ENCODE measurements at places on chromosomes 12 and 14.

- DNase-seq, result no peak
Measured at GRCh38 chr14:91116913-91117588, 3.2 kb downstream of the DGLUCY start.

DNA sequence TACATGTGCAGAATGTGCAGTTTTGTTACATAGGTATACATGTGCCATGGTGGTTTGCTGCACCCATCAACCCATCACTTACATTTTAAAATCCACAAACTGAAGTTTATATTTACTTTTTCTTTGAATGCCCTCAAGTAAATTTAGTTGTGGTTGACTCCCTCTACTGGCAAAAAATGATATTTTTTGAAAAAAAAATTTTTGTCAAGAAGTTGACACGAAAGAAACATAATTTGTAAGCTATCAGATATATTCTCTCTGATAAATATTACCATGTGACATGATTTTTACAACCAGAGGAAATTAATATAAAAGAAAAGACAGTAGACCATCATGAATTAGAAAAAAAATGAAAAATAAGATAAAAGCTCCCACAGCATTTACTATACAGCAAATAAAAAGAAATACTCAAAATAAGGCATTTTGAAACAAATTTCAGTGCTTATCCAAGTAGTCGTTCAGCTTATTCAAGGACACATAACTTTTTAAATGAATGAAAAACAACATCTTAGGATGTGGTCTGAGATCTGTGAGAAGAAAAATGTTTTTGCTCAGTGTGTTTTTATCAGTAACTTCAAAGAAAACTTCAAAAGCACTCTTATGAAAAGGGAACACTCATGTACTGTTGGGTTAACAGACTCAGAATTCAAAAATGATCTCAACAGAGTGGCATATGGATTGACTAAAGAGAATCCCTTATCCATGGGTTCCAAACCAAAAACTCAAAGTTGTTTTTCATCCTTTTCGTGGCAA is 30.0 kb upstream of the GRIP1 start:
- no peak for DNase-seq

- DNase-seq, result no peak
Measured at GRCh38 chr14:89298056-89298834, 118.8 kb downstream of the FOXN3 start.

DNA sequence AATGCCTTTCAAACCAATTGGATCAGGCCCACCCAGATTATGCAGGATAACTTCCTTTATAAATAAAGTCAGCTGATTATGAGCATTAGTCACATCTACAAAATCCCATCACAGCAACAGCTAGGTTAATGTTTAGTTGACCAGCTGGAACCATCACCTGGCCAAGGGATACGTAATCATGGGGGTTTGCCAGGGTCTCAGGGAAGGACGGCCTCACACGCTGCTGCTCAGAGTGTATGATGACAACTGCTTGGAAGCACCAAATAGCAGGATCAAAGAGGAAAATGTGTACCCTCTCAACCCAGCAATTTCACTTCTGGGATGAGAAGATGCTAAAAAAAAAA is 162.6 kb downstream of the SLC15A4 start:
- no peak for DNase-seq

DNA sequence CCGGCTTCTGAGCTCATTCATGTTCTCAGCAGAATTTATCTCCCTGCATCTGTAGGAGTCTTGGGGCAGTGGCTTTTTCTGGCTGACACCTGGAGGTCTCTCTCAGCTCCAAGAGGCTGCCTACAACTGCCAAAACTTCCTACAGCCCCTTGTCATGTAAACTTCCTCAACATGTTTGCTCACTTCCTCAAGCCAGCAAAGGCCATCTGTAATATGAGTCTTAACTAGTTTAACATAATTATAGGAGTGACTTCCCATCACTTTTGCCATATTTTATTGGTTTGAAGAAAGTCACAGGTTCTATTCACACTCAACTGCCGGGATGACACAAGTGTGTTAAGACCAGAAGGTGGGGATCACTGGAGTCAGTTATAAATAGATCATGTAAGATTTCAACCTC is 194.0 kb downstream of the VRK1 start:
- DNase-seq, result no peak

- DNase-seq, result no peak
Measured at GRCh38 chr12:30635385-30635784, 60.3 kb downstream of the IPO8 start.

- peak; percentile 14 for DNase-seq
Measured at GRCh38 chr12:13362260-13362841, 165.8 kb downstream of the EMP1 start.

GRCh38 chr12:132118876-132119275 is 25.2 kb downstream of the DDX51 start:
- no peak for DNase-seq

GRCh38 chr12:128817111-128818015 is 6.4 kb downstream of the SLC15A4 start:
- no peak for DNase-seq

GRCh38 chr14:34742270-34743115 is 28.1 kb upstream of the CFL2 start:
- no peak for DNase-seq

- DNase-seq, result no peak
Measured at GRCh38 chr12:103177639-103178255, 220.3 kb downstream of the ASCL1 start.

DNA sequence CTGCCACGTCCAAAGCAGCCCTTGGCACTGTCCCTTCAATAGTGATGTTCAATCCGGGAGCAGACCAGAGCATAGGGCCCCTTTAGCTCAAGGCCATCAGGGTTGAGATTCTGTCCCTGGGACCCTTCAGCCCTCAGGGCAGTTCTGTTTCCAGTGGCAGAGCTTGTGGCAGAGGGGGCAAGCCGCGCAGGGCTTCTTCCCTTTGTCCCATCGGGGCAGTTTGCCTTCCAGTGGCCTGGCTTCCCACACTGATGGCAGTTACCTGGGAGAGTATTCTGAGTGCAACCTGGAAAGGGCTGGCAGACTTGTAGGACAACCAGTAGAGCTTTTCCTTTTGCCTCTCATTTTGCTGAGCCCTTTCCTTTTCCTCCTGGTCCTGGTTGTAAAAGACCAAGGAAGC is 43.7 kb upstream of the RNU6-8 start:
- no peak for DNase-seq

GRCh38 chr14:99235582-99236320 is 36.2 kb downstream of the BCL11B start:
- DNase-seq, result no peak

DNA sequence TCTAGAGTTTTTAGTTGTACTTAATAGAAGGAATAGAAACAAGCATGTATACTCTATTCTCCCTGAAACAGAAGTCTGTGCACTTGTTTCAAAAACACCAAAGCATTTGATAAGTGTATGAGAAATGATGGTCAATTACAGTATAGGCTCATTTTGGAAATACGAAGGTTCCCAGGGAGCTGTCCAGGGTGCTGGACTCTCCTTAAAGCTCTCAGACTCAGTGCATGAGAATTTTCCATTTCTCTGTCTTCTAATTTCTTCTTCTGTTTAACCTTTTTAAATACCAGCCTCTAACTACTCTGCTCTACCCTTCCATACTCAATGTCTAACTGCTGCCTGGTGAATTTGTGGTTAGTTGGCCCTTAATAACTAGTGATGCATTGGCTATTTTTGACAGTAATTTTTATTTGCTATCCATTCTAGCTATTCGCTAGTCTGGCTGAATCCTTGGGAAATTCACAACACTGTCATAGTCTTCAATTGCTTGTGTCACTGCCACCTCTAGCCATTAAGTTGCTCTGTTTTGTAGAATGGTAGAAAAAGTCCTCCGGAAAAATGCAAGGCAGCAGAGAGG is 229.2 kb downstream of the NRXN3 start:
- no peak for DNase-seq

- no peak for DNase-seq
Measured at GRCh38 chr12:24705741-24706358, 243.1 kb downstream of the BCAT1 start.

DNA sequence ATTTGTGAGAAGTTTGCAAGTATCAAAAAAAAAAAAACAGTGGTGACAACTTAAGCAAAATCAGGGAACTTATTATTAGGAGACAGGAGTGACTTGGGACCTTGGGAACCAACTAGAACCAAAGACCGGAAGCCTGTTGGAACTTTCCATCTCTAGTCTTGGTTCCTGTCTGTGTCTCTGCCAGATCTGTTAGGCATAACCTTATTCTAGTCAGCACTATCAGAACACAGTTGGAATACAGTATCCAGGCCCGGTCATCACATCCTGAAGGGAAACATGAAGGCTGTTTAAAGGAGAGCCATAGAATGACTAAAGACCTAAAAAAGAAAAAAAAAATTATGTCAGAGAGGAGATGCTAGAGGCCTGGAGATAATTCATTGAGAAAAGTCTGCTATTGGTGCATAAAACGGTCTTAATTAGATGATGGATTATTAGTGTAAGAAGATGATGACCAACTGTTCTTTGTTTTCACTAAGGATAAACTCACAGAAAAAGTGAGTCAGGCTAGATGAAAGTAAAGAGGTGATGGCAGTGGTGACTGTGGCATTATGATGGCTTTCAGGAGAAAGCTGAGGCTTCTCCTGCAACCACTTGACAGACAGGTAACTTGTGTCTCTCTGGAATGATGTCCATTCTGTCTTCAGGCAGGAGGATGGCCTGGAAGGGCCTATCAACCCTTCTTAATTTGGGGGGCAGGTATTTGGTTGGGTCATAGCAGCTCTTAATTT is 28.2 kb downstream of the DACT1 start:
- DNase-seq, result no peak

DNA sequence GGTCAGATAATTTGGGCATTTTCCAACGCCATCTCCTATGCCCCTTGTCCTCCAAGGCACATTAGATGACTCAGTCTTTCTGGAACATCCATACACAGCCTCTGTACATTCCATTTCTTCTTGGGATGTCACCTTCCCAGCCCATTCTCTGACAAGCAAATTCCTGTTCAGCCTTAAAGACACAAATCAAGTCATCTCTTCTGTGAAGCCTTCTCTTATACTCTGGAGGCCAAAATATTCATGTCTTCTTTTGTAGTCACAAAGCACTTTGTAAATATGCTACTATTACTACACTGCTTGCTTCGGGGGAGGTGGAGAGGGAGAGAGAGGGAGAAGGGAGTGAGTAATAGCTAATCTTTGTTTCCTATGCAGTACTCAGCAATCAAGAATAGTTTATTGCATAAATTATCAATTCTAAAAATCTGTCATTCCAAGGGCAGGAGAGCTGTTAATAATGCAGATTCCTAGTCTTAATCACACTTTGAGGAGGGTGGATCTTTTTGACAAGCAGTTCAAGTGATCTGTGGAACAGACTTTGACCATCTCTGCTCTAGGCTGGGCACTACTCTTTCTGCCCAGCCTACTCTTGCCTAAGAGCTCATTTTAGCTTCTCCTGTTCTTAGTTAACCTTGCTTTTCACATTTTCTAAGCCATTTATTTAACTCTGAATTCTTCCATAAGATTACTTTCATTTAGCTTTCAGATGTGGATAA is 27.9 kb downstream of the KCNMB4 start:
- no peak for DNase-seq

- no peak for DNase-seq
Measured at GRCh38 chr12:55997535-55997859, 421 bp downstream of the SUOX start.

DNA sequence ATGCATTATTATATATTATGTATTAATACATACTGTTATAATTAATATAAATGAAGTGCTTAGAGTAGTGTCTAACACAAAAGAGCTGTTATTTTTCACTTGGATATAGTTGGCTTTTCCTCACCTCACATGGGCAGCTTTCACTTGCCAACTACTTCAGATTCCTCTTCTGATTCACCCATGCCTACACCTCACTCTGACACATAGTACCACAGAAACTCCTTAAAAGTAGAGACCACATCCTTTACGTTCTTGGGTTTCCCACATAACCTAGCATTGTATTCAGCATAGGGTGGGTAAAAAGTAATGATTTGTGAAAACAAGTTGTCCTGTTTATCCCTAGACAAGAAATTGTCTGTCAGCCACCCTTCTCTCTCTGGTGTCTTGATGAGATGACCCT is 61.0 kb downstream of the DIO2 start:
- no peak for DNase-seq

GRCh38 chr14:102551995-102552705 is 40.3 kb upstream of the RCOR1 start:
- no peak for DNase-seq

DNA sequence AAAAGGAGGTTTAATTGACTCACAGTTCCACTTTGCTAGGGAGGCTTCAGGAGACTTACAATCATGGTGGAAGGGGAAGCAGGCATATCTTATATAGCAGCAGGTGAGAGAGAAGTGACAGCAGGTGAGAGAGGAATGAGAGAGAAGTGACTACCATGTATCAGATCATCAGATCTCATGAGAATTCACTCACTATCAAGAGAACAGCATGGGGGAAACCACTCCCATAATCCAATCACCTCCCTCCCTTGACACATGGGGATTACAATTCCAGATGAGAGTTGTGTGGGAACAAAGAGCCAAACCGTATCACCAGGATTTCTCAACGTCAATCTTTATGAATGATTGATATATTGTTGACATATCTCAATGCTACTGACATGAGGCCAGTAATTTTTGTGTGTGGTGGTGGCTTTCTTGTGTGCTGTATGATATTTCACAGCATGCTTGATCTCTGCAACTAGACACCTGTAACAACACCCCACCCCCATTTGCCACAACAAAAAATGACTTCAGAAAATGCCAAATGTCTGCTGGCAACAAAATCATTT is 1470.9 kb upstream of the SEL1L start:
- no peak for DNase-seq

DNA sequence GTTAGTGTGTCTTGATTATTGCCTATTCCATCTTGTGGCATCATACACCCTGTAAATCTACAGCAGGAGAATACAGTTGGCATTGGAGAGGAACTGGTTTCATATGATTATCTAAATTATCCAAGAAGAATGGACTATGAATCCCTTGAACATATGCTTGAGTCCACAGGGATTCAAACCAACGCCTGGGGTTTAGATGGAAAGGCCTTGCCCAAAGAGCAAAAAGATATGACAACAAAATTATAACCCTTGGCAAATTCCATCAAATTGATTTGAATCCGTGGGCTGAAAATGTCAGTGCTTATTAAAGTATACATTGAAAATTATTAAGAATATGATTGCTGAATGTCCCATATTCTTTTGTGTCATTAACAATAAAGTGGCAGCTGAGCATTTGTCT is 108.2 kb downstream of the PDE3A start:
- no peak for DNase-seq

DNA sequence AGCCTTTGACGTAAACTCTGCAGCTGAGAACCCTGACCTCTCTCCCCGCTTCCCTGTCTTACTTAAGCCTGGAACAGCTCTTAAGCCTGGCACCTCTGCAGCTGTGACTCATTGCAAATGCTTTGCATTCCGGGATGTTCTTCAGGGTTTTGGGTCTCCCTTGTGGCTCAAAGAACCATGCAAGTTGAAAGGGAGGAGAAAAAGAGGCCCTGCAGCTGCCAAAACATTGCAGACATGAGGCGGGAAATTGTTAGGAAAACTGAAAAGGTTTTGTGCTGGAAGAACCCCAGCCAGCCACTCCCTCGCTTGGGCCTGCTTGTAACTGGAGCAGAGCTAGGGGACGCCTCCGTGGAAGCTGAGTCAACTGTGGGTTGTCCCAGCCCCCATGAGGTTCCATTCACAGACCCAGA is 60.2 kb upstream of the FERMT2 start:
- DNase-seq, result no peak

- DNase-seq, result no peak
Measured at GRCh38 chr12:89154743-89155499, 197.4 kb downstream of the DUSP6 start.
